ENCODE measurements at places on chromosomes 2 and 18.

GRCh38 chr18:3083766-3084165 lies 70.8 kb upstream of the LPIN2 start:
- no peak for DNase-seq

DNA sequence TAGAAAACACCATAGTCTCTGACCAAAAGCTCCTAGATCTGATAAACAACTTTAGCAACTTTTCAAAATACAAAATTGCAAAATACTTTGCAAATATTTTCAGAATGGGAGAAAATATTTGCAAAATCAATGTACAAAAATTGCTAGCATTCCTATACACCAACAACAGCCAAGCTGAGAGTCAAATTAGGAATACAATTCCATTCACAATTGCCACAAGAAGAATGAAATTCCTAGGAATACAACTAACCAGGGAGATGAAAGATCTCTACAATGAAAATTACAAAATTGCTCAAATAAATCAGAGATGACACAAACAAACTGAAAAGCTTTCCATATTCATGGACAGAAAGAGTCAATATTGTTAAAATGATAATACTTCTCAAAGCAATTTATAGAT lies 327.0 kb upstream of the ZC3H15 start:
- DNase-seq, result no peak

- no peak for DNase-seq
Observed at GRCh38 chr18:75218065-75218923, 7.7 kb downstream of the TSHZ1 start.

DNA sequence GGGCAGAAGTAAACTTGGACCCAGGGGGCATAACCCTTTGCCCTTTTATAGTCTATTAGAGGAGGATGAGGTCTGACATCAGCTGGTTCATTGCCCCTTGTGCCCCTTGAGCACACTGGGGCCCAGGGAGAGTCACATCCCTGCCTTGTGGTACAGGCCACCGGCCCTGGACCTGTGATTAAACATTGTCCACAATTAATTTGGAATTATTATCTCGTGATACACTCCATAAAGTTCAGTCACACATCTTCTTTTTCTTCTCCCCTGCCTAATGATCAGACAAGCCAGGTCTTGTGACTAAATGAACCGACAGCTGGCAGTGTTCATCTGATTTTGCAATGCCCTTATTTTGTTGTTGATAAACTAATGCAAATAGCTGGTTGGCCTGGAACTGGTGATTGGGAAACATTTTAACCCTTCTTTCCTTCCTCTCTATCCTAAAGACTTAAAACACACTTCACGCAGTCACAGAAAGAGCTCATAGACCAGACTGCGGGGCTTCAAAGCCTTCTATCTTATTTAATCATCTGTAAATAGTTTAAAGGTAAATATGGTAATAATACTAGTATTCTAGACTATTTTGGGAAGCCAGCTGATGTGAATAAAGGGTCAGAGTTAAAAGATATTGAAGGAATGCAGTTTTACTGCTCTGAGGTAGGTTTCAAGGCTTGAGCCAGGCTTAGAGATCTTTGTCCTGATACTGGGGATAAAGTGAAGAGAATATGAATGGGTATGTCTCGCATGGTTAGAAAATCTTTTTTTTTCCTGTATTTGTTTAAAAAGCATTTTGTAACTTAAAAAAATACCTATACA lies 13.4 kb downstream of the IL1R1 start:
- DNase-seq, result no peak

DNA sequence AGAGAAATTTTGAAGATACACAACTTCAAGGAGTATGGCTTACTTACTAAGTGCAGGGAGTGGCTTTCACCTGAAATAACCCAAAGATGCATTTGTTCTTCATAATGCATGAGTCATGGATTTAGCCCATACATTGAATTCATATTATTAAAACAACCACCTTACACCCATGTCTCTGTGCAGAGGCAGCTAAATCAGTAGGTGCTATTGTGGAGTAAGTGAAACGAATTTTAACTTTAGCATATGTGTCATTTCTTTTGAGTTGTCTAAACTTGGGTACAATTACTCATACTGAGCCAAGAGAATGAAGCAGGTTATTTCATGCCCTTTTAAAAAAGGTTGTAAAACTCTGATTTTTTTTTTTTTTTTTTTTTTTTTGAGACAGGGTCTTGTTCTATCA lies 11.0 kb upstream of the ANKRD29 start:
- no peak for DNase-seq

GRCh38 chr18:55607773-55608172 lies 19.8 kb upstream of the TCF4 start:
- no peak for DNase-seq

GRCh38 chr2:232888099-232888836 lies 18.2 kb downstream of the SNORC start:
- no peak for DNase-seq

- DNase-seq, result no peak
Observed at GRCh38 chr2:28652217-28652616, 99.4 kb upstream of the PPP1CB start.

DNA sequence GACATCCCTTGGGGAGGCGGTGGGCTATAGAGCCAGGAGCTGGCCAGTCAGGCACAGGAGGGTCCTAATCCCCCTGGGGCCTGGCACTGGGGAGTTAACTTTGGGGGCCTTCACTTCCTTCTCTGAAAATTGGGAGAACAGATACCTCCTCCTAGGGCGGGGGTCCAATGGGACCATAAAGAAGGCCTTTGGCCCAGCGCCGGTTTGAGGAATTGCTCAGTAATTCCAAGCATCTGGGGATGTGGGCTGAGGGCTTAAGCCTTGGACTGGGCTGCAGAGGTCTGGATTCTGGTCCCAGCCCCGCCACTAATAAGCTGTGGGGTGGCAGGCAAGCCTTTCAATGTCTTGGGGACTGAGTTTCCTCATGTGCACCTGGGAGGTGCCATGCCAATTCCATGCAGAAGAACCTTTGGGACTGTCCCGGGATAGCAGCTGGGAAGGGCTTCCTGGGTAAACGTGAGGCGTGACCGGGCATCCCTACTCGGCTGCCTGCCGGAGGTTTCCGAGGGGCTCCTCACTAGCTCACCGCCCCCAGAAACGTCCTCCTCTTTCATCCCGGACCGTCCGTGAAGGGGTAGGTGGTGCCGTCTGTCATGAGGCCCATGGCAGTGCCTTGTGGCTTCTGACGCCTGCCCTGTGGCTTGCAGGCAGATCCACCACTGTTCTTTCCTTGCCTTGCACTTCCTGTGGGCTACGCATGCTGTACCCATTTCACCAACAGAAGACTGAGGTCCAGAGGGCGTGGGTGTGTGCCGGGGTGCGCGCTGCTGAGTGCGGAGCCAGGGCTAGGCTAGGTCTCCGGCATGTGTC lies 67.4 kb upstream of the HPCAL1 start:
- DNase-seq, result no peak

DNA sequence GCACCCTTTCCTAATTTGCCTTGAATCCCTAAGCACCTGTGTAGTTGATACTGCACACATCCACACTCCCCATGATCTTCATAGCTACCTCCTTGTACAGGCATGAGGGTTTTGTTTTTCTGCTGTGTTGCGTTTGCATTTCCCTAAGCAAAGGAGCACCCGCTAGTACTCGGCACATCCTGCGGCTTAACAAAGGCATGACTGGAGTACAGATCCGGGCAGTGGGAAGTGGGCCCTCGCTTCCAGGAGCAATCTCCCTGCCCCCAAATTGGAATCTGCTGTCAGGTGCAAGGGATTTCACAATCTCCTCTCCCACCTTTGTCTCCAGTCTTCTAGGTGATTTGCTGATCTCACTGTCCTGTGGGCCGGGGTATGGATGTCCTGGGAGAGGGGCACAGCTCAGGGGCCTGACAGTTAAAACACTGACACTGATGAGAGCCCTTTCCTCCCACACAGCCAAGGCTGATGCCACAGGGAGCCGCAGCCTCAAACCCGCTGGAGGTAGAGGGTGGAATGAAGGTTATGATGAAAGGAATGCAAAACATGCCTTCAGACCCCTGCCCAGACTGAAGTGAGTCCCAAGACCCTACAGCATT lies 98.7 kb upstream of the THOC1 start:
- DNase-seq, result no peak

DNA sequence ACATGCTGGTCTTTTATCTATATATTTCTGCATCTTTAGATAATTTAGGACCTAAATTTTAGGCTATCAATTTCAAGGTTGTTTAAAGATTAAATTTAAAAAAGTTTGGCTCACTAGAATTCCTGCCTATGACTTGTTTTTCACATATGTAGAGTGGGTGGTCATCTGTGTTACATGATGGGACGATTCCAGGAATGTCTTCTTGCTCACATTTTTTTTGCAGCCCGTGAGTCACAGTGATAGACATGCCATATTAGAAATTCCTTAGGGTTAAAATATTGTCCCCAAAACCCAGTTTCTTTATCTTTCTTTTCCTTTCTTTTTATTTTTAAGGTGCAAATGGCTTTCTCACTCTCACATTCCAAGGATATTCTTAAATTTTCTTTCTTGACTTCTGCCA lies 652.0 kb downstream of the PLCL1 start:
- DNase-seq, result peak; percentile 17

DNA sequence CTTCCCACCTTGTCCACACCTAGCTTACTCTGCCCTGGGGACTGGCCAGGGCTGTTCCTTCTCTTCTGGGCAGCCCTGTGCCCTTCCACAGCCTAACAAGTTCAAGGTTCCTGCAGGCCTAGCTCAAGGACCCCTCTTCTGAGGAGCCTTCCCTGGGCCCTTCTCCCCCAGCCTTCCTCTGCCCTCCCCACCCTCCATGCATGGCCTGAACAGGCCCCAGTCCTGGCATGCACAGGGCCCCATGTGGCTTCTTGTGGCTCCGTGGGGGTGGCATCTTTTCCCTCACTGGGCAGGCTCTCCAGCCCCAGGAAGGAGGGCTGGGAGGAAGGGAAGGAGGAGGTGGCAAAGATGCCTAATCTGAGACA lies 162.9 kb downstream of the CELF4 start:
- DNase-seq, result no peak

DNA sequence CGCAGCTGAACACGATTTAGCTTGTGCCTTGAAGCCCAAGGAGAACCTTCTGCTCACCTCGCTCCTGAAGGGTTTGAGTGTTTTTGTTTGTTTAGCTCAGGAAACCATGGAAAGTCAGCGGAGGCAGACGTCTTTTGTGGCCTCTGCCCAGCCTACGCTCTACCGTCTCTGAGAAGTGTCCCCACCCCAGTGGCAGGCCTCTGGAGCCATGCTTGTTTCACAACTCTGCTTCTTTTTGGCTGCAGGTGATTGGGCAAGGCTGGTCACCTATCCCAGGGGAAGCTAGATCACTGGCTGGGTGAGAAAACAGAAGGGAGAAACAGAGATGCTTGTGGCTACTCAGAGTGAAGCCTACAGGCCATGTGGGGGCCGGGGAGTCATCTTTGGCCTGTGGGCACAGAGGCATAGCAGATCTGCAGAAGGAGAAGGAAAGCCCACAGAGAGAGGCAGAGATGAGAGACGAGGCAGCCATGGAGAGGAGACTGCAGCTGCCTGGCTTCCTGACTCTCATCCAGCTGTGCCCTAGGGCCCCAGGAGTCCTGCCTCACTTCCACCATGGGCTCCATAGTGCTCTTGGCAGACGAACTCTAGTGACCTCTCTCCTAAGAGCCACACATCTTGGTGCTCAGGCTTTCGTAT lies 50.1 kb downstream of the CIB4 start:
- no peak for DNase-seq

DNA sequence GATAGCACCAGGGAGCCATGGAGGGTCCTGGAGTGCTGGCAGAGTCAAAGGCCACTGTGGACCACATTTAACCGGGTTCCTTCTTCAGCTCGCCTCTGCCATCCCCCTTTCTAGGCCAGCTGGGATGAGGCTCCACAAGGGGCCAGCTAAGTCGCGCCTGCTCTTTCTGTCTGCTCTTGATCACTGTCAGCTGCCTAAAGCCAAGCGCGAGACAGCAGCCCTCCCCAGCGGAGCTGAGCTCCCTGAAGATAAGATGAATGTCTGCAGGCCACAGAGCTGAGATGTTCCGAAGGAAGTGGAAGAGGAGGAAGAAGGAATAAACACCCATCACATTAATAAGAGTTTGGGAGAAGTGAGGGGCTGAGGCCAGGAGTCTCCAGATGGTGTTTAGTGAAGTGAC lies 99.6 kb downstream of the CELF4 start:
- no peak for DNase-seq

GRCh38 chr2:43569921-43570320 lies 25.9 kb downstream of the THADA start:
- DNase-seq, result no peak

- peak; percentile 91 for DNase-seq
Observed at GRCh38 chr2:237281836-237282306, 132.1 kb downstream of the COL6A3 start.

DNA sequence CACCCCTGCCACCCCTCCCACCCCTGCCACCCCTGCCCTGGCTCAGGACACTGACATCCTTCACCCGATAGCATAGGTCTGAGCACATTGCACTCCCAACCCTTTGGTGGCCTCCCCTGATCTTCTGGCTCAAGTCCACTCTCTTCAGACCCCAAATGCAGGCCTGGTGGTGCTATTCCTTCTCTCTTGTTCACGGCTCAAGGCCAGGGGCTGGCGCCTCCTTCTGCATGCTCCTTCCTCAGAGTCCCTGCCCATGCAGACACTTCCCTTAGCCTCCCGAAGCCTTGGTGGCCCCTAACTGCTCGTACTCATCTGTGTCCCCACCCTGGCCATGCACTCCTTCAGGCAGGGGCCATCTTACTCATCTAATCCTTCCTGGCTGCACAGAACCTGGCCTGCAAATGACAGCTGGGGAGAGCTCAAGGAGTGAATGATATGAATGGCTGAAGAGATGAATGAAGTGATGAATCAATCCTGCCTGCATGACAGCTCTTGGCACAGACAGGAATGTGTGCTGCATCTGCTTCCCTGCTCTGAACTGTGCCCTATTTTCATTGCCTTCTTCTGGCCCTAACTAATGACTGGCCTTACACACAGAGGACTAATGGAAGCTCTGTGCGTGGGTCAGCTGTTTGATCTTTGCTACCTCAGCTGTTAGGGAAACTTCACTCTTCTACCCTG lies 290.8 kb downstream of the DYSF start:
- DNase-seq, result no peak

GRCh38 chr2:221134718-221135117 lies 437.4 kb downstream of the EPHA4 start:
- no peak for DNase-seq

- no peak for DNase-seq
Observed at GRCh38 chr2:64923385-64923710, 65.9 kb upstream of the SLC1A4 start.

DNA sequence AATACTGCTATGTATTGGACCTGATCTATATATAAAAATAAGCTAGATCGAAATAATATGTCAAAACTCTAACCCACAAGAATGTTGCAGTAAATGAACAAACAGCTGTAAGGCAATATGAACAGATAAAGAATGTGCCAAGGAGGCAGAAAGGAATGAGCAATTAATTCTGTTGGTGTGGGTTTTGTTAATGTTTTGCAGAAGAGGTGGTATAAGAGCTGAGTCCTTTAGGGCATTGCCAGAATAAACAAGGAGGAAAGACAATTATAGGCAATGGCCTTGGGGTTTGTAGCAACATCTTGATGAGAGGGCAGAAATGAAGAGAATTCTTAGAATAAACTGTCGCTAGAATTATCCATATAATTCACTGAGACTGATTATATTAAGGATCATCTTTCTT lies 240.9 kb upstream of the GULP1 start:
- peak; percentile 24 for DNase-seq

DNA sequence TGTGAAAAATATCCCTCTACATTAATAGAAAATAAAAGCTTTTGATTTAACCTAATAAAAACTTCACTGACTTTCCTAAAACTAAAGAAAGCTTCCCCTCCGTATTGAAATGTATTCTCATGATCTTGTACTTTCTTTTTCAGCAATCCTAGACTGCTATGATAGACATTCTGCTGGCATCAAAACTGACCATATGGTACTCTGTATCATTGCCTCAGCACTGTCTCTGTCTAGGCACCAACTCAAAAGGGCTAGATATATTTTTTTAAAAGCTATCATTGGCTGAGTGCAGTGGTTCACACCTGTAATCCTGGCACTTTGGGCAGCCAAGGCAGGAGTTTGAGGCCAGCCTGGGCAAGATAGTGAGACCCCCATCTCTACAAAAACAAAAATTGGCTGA lies 32.9 kb downstream of the CDKL4 start:
- no peak for DNase-seq
